Right lung (tissue), 10 donors: ENCODE measurements at places on chromosomes 4 and X.

- no peak for DNase-seq
These were observed 36.8 kb upstream of the VMA21 start for GRCh38 chrX:151359931-151360871.

GRCh38 chrX:107760304-107761077 lies 15.1 kb downstream of the TSC22D3 start:
- DNase-seq, result no peak

- no peak for DNase-seq
These were observed 204.6 kb downstream of the RTL9 start for GRCh38 chrX:110563282-110563681.

DNA sequence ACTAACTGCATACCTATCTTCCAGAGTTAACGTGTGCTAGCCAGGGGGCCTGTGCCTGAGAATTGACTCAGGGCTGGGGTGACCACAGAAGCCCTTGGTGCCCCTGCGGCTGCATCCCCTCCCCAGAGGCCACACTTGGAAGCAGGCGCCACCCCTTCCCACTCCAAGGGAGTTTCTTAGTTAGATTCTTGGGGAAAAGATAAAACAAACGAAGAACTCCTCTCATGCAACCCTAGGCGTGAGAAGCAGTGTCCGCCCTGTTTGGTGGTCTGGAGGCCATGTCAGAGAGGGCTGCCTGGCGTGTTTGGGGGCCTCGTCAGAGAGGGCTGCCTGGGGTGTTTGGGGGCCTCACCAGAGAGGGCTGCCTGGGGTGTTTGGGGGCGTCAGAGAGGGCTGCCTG lies 50.3 kb upstream of the HGFAC start:
- DNase-seq, result no peak

GRCh38 chr4:16783119-16783518 lies 115.3 kb downstream of the LDB2 start:
- DNase-seq, result no peak
